ENCODE measurements at places on chromosomes 11 and 22.

DNA sequence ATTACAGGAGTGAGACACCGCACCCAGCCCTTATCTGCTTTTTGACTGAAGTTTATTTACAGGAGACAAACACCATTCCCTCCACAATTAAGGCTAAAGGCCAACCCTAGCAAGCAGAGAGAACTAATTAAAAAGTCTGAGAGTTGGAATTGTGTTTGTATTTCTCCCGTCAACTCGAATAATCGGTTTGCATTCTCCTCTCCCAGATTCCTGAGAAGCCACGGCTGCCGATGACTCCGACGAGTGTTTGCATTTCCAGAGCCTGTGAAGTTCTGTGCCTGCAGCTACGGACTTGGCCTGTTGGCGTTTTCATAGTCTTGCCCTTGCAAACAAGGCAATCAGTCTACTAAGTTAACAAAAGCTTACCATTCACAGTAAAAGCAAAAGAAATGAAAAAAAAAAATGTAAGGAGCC is 73.2 kb upstream of the NUP50 start:
- DNase-seq = no peak

- DNase-seq = no peak
These were observed 13.0 kb downstream of the INTS4 start for GRCh38 chr11:77981346-77981947.

- no peak for DNase-seq
These were observed 7.5 kb downstream of the GNAZ start for GRCh38 chr22:23077627-23078461.

- peak; percentile 32 for DNase-seq
These were observed 26.1 kb upstream of the EED start for GRCh38 chr11:86218125-86219084.

DNA sequence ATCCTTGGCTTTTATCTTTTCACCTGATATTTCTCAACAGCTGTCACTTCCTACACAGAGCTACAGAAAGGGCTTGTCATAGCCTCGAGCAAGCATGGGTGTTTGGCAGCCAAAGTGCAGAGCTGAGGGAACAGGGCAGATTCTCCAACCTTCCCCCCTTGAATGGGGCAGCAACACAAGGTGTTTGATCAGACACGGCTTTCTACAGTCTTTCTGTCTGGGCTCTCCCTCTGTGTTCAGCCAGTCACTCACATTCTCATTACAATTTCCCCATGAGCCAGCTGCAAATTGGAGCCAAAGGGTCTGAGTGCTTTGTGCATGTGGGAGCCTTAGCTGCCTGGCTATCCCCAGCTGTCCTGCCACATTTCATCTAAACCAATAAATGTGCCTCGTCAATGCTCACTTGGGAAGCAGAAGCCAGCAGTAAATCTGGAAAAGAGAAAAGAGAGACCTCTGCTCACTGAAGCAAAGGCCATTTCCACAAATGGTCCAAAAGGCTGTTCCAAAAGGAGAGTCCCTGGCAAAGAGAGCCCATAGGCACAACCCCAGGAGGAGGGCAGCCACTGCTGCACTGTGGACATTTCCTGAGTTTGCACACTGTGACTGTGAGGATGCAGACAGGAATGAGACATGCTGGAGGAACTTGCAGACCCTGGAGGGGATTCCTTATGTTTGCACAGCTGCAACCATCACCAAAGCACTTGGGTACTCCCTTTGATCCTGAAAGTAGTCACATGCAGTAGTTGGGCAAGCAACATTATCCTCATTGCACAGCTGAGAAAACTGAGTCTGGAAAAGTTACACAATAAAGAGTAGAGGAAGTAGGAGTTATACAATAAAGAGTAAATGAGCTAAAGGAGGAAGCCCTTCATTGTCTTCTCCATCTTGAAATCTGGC is 186.8 kb downstream of the FAM181B start:
- peak; percentile 2 for DNase-seq

DNA sequence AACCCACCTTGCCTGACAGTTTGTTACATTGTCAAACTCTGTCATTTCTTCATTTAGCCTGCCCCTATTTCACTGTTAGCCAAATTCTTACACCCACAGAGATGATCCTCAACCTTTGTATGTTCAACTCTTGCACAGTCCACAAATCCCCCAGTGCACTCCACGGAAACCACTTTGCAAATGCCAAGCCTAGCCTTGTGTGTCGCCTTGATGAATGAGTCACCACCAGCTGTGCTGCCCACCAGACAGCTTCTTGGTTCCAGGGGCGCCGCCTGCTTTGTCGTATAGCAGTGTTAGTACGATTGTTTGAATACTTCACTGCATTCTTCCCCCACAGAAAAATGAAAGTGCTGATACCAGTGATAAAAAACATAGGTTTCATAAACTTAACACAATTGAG is 686.3 kb downstream of the NTM start:
- DNase-seq = no peak

DNA sequence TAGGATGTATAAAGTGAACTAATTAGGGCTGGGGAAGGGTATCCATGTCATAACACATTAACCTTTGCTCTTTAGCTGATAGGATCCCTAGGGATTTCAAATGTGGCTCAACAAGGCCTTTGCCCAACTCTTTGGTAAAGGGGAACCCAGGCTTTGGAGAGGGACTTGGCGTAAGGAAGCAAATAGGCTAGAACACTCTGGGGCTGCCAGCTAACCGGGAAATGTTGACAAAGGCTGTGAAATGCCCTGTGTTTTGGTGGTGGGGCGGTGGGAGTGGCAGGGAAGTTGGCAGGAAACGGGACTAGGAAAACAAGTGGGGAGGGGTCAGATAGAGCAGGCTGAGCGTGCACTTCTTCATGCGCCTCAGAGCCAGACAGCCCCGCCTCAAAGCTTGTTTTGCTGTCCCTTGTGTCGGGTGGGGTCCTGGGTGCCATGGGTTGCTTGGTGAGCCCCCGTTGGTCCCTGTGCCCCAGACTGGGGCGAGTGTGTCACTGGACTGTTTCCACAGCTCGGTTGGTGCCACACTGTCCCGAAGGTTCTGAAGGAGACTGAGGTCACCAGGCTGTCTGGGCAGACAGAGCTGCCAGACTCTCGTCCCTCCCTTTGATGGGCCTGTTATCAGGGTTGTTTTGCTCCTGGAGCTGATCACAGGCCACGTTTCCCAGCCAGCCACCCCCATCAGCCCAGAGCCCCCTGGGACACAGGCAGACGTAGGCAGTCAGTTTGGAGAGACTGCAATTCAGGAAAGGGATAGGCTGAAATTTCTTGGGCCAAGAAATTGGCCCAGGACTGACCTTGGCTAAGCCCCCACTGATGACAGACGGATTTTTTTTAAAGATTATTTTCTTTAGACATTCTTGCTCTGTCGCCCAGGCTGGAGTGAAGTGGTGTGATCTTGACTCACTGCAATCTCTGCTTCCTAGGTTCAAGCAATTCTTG is 19.6 kb downstream of the KCTD21 start:
- no peak for DNase-seq

- DNase-seq = no peak
These were observed 23.2 kb downstream of the P2RY2 start for GRCh38 chr11:73241300-73241699.

GRCh38 chr11:115363426-115363825 is 140.8 kb downstream of the CADM1 start:
- no peak for DNase-seq

DNA sequence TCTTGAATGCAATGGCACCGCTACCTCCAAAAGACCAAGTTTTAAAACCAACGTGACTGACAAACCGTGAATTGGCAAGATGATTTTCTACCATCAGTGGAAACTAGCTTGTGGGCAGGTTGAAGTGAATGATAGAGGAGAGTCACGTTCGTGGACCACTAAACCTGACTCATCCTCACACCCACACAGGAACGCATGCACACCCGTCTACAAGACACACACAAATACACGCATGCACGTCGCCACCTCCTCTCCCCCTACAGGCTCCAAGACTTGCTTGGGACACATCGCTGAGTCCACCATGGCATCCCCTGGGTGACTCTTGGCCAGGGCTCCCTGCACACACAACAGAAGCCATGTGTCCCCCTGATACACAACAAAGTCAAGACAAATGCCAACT is 14.4 kb downstream of the TMPRSS6 start:
- no peak for DNase-seq

GRCh38 chr22:26709617-26710390 is 52.4 kb downstream of the MIAT start:
- DNase-seq = no peak

DNA sequence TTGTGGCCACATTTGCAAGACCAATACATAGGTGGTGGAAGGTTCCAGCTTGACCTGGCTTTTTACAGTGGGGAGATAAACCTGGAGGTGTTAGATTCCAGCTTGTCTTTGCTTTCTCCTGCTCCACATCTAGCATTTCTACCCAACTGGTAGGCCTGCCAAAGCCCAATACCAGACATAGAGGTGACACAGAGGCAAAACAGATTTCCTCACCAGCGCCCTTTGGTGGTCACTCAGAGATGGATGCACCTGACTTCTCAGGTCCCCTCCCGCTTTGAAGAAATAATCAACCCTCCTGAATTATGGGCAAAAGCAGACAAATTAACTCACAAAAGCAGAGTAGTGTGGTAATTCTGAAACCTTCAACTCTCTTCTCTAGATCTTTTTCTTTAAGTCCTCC is 1356.2 kb downstream of the FAM181B start:
- DNase-seq = no peak

DNA sequence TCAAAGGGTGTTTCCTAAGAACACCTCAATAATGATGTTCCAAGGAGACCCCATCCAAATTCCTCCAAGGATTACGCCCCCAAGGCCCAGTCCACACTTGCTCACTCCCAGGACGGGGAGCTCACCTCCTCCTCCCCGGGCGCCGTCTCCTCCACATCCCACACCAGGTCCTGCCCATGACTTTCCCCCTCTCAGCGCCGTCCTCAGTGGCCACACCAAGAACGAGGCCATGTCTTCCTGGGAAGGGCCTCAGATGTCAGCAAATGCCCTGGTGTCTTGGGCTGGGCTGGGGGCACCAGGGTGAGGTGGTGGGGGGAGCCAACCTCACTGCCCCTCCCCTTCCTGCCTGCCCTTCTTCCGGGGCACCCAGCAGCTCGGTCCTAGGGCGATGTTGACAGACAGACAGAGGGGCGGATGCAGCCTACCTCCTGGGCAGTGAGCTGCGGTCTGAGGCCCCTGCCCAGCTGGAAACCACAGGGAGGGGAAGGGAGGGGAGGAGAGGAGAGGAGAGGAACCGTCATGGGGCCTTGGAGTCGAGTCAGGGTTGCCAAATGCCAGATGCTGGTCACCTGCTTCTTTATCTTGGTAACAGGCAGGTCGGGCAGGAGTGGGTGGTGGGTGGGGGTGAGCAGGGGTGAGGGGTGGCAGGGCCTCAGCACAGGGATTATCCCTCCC is at the start of the genes C11orf21 and TSPAN32:
Gene C11orf21, minus strand, starts transcription at position 288 of the 675 bp plus-strand sequence. Its CDS starts 110 bp downstream, at position 178.
Gene TSPAN32, plus strand, starts transcription at position 383 of the 675 bp plus-strand sequence. Its CDS starts 137 bp downstream, at position 520.
- no peak for DNase-seq

DNA sequence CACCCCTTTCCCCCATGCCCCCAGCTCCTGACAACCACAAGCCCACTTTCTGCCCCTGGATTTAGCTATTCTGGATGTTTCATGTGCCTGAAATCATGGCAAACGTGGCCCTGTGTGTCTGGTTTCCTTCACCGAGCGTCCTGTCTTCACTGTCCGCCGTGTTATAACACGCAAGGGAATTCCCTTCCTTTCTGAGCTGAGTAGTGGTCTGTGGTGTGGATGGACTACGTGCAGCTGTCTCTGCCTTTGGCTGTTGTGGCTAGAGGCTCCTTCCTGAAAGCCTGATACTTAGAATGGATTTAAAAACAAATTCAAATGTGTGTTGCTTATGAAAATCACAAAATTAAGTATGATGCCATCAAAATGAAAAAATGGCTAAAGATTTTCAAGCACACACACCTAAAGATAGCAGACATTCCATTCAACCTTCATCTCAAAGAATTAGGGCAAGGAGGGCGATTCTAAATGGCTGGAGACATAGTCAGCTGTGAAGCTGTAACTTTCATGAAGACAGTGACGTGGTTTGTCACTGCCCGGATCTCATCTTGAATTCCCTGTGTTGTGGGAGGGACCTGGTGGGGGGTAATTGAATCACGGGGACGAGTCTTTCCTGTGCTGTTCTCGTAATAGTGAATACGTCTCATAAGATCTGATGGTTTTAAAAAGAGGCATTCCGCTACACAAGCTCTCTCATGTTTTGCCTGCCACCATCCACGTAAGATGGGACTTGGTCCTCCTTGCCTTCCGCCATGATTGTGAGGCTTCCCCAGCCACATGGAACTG is 30.5 kb downstream of the KCNQ1 start:
- no peak for DNase-seq

GRCh38 chr11:27211370-27212127 is 151.5 kb downstream of the CCDC34 start:
- no peak for DNase-seq

DNA sequence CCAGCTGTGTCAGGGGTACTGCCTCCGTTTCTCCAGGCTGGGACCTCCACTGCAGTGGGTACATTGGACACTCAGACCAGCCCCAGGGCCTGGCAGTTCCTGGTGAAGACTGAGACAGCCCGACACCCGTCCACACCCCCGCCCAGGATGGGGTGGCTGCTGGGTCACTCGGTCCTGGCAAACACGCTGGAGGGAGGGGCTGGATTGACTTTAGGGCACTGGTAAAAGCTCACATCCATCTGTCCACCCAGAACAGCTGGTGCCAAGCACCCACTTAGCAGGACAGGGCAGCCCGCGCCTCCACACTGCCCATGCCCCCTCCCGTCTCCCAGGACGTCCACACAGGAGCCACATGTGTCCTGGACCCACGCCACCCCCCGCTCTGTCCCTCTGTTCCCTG is 10.7 kb upstream of the TBX1 start:
- DNase-seq = no peak

GRCh38 chr22:32348031-32348611 is 9.5 kb upstream of the RFPL3 start:
- DNase-seq = no peak

DNA sequence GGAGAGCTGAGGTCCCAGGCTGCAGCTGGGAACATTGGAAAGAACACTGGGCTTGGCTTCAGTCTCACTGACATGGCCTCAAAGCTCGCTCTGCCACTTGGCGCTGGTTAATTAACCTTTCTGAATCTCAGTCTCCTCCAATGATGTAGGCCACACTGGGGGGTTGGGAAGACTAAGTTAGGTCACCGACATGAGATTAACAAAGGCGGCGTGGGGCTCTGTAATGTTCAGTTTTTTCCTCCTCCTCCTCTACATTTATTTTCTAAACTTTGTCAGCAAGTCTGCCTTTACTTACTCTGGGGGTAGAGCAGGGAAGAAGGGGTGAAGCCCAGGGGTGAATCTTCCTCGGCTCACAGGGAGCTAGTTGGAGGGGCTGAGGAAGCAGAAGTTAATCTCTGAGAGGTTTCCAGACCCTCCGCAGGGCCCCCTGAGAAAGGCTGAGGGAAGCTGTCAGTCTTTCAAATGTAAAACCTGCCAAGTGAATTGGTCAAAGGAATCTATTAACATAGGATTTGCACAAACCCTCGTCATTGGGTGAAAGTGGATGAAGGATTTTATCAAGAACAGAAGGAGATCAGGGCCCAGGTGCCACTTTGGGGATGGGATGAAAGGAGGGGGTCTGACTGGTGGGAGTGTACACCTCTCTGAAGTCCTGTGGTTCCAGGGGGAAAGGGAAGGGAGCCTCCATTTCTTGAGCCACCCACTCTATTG is 32.1 kb upstream of the TENM4 start:
- DNase-seq = no peak

GRCh38 chr22:50281957-50282356 is 11.8 kb upstream of the MAPK11 start:
- DNase-seq = no peak

- no peak for DNase-seq
These were observed 9.0 kb upstream of the HIKESHI start for GRCh38 chr11:86292912-86293616.
